ENCODE measurements at places on chromosomes 4 and X. TPM values are rescaled to one million over a fixed set of nuclear protein-coding genes. Genes with fewer than 3 reads are reported as not detected.

The NOX1 gene
- not detected for total RNA-seq

GRCh38 chr4:80521438-80521837 is 185.9 kb downstream of the CFAP299 start:
- no peak for DNase-seq

DNA sequence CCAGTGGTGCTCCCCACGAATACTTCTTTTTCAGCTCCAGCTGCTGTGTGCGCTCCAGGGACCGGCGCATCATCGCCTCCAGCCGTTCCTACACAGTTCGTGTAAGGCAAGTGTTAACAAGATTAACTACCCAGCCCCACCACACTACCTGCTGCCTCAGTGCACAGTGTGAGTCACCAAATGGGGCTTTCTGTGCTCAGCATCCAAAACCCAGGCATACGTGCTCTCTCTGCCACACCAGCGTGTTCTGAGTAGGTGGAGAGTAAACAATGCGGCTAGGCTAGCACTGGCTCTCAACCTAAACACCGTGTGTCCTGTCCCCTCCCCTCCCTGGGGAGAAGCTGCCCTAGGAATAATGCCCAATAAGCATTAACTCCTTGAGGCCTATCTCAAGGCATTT is 60.0 kb downstream of the MAP7D2 start:
- DNase-seq, result no peak

- DNase-seq, result peak; percentile 54
These were observed 831.2 kb downstream of the CCSER1 start for GRCh38 chr4:90958256-90958895.

The TMPRSS11D gene
- total RNA-seq, result not detected

GRCh38 chr4:90718931-90719330 is 591.7 kb downstream of the CCSER1 start:
- peak; percentile 64 for DNase-seq

GRCh38 chrX:110089656-110090403 is 86.9 kb downstream of the TMEM164 start:
- no peak for DNase-seq

The BBS12 gene
- total RNA-seq, result 2.2 TPM

GRCh38 chr4:79621061-79621460 is 213.0 kb upstream of the GK2 start:
- no peak for DNase-seq

GRCh38 chr4:168318266-168318895 is at the start of gene DDX60:
TSS of gene DDX60 (minus strand) at chr4:168318752. CDS start at chr4:168311259, 7,493 bp downstream.
- no peak for DNase-seq

DNA sequence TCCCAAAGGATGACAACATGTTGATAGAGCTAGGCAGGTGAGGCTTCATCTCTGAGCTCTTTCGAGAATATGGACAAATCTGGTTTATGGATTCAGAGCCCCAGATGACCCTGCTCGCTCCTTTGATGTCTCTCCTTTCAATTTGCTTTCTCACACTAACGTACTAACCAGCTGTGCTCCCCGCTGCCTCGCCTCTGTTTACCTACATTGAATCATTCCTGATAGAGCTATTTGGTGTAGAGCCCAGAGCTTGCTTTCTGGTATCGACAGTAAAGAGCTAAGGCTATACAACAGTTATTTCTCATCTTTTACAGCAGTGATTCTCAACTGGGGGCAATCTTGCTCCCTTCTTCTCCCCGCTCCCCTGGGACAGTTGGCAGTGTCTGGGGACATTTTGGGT is 8.9 kb upstream of the PHKA2 start:
- DNase-seq, result no peak

DNA sequence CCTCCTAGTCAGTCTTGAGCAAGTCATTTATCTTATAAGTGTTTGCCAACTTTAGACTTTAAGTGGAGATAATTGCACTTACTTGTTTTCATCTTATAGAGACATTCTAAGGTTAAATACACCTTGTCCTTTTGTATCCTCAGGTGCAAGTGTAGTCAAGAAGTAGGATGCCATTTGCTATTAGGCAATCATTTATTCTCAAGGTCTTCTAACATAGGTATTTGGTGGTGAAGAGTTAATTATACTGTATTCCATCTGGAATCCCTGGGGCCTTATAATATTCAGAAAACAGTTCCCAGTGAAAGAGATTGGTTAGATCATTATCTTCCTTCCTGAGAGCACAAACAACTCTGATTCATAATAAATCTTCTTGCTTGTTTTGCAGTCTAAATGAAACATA is 23.7 kb downstream of the SULT1E1 start:
- DNase-seq, result no peak

GRCh38 chrX:68087526-68087925 is 345.8 kb downstream of the OPHN1 start:
- no peak for DNase-seq

The NDNF gene
- total RNA-seq, result 0.46 TPM

DNA sequence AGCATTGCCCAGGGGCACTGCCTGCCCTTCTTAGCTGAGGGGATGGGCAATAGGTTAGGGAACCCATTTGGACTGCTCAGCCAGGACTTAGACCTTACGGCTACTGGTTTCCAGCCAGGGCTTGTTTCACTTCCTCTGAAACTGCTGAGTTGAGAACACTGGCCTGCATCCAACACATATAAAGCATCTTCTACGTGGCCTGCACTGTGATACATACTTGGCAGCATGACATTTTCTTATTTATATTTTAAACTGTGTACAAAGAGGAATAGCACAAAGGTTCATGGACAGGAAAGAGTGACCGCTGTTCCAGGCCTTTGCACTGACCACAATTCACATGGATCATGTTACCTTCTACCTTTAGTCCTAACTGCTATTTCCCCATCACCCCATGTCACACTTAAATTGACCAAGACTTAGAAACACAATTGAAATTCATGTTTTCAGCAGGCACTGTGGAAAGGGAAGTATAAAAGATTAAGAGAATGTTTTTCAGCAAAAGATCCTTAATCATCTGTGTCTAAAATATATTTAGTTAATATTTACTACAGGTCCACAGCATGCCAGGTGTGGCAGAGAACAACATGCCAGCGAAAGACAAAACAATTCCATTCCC is 43.7 kb downstream of the NLGN4X start:
- peak; percentile 1 for DNase-seq

The TLR6 gene
- 0.22 TPM for total RNA-seq

The PROM1 gene
- 41.9 TPM for total RNA-seq

The LRP2BP gene
- 0.14 TPM for total RNA-seq

The KANTR gene
- total RNA-seq, result 1.9 TPM

The ASMT gene
- not detected for total RNA-seq

DNA sequence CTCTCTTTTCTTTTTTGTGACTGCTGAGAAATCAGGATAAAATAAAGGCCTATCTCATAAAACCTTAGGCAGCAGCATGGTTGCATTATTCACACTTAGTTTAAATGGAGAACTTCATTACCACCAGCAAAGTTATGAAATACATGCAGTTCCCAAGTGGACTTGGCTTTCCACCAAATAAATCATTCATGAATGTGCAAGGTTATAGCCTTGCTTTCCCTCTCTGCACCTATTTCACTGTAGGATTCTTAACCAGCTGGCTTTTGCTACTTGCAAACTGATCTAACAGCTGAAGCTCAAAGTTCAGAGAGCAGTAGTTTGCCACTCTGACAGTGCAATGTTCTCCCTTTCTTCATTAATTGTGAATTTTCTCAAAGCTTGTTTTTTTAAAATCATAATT is 140.1 kb upstream of the SMIM31 start:
- DNase-seq, result no peak

DNA sequence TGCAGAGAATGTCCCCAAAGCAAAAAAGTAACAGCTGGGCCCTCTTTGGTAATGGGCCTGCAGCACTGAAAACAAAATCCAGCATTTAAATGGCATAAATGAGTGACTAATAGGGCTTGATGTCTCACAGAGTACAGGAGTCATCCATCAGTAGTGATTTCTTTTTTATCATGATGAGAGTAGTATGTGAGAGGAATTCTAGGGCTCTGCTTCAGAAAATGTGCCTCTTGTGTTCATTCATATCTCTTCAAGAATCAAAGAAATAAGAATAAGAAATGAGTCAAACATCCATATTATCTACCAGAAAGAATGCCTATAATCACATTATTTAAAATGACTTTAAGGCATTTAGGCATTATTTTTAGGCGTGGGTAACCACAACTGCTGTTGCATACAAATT is 792.9 kb upstream of the HTR2C start:
- DNase-seq, result no peak

DNA sequence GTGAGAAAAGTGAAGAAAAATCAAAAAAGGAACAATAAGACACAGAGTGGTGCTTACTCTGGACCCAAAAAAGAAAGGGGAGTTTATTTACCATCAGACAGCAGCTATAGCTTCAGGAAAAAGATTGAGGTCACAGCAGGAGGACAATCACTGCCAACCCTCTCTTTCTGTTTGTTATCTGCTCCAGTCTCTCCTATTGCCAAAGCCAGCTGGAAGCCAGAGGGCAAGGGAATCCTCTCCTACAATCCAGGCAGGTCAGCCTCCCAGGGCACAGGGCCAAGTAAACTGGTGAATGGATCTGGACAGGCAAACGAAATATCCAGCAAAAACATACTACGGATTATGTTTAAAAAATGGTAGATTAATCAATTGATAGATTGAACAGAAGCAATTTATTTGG is 306.9 kb upstream of the SLIT2 start:
- no peak for DNase-seq
